ENCODE measurements at places on chromosomes 3 and 15.

- DNase-seq: no peak
Observed at GRCh38 chr3:3081381-3082233, 28.6 kb downstream of the IL5RA start.

GRCh38 chr3:186929186-186929585 lies 1.1 kb upstream of the ST6GAL1 start:
- DNase-seq: no peak

- DNase-seq: no peak
Observed at GRCh38 chr3:127320529-127321121, 32.8 kb upstream of the PRR20G start.

GRCh38 chr3:155519078-155519477 lies 225.6 kb upstream of the STRIT1 start:
- DNase-seq: no peak

- no peak for DNase-seq
Observed at GRCh38 chr15:95401587-95401986, 928.9 kb upstream of the NR2F2 start.

- DNase-seq: no peak
Observed at GRCh38 chr3:174955513-174956016, 96.4 kb downstream of the NAALADL2 start.

DNA sequence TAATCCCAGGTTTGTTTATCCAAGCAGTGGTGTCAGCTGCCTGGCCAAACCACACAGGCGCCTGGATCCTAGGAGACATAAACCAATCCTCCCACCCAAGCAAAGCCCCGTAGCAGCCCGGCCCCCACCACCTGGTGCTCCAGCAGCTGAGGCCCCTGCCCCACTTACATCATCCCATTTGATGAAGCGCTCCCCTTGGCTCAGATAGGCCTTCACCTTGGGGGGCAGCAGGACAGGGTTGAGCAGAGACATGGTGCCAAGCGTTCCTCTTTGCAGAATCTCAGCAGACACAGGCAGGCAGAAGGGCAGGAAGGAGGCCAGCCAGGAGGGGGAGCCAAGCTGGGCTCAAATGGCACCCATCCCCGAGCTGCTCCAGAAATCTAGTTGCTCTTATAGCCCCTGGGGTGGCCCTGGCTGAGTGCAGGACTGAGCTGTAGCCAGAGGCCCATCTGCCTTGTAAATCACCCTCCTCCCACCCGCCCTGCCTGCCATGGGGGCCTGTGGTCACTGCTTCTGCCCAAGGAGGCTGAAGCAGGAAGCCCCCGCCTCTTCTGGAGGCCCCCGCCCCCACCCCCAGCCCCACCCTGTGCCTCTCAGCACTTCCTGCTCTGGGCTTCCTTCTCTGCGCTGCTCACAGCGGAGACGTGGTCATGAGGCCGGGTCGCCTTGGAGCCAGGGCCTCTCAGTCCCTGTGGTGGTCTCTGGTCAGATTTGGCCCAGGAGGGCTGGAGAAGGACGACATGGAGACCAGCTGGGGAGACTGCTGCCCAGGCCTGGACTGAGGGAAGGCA lies at the start of gene PLCB2:
Gene PLCB2, minus strand, starts transcription at position 515 of the 791 bp plus-strand sequence. Its CDS starts 263 bp downstream, at position 252.
- peak; percentile 69 for DNase-seq

GRCh38 chr3:173945806-173946205 lies 548.3 kb downstream of the NLGN1 start:
- DNase-seq: no peak

DNA sequence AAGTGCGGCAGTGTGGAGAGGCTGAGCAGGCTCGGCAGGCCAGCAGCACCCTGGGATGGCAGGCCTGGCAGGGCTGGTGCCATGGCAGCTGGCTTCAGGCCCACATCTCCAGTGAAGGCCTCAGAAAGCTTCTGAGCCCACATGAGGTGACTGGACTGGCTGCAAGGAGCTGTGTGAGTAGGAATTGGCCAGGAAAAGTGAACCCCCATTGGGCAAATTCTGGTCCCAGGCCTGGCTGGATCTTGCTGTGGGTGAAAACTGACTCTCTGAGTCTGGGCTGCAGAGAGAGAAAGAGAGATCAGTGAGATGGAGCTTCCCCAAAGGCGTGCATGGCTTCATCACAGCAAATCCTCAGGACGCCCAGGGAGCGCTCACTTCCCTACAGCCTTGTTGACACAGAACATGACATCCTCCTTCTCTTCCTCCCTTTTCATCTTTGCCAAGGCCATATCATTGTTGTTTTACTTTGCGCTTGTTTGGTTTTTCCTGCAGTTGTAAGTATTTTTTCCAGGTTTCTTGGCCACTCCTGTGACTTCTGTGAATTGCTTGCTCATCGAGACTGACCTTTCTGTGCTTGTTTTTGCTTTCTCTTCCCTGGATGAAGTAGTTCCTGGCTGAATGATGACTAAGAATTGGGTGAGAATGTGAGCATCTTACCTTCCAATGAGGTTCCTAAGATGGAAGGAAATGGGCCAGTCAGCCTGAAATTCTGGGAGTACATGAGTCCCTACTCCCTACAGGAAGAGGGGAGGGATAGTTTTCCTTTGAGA lies 299.1 kb downstream of the TLE3 start:
- DNase-seq: no peak

- no peak for DNase-seq
Observed at GRCh38 chr15:33746203-33746602, 222.1 kb upstream of the CHRM5 start.

- DNase-seq: no peak
Observed at GRCh38 chr3:103136621-103137020, 701.8 kb downstream of the ZPLD1 start.

GRCh38 chr3:188707381-188708288 lies 464.1 kb upstream of the TPRG1 start:
- DNase-seq: no peak

- DNase-seq: no peak
Observed at GRCh38 chr15:36550650-36551049, 28.8 kb upstream of the CDIN1 start.

GRCh38 chr3:129184396-129184657 lies 631 bp upstream of the CNBP start:
- peak; percentile 39 for DNase-seq

GRCh38 chr3:155512867-155513261 lies 219.4 kb upstream of the STRIT1 start:
- no peak for DNase-seq

DNA sequence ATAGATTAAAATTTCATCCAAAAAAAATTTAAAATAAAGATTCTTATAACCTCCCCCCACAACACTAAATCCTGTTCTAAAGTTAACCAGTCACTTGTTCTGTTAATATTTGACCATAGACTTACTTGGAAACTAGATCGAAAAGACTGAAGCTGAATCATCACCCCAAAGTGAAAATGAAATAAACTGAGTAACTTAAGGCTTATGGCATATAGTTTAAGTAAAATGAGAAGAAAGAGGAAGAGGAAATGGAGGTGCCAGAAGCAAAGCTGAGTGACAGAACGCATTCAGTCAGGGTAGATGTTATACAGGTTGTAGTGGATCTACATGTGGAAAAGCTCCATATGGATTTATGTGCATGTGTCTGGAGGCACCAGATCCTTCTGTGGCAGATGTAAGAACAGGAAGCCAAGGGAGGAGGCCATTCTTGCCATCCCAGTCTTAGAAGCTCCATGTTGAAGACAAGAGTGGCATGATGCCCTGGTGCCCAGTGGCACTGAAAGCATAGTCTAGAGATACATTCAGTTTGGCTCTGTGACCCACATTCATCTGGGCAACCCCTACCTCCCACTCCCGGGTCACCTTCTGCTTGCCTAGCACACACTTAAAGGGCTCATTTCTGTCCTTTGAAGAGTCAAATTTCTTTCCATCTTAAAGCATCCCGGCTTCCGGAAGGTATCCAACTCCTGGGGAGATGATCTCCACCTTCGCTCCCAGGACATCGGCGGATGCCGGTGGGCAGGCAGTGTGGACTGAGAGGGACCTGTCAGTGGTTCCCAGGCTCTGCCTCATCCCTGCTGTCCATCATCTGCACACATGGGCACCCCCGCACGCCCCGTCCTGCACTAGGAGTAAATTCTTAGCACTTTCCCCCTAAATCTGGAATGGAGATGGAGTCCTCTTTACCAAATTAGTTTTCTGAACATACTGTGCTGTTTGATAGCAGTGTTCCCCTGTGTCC lies 90.8 kb downstream of the NEO1 start:
- no peak for DNase-seq

DNA sequence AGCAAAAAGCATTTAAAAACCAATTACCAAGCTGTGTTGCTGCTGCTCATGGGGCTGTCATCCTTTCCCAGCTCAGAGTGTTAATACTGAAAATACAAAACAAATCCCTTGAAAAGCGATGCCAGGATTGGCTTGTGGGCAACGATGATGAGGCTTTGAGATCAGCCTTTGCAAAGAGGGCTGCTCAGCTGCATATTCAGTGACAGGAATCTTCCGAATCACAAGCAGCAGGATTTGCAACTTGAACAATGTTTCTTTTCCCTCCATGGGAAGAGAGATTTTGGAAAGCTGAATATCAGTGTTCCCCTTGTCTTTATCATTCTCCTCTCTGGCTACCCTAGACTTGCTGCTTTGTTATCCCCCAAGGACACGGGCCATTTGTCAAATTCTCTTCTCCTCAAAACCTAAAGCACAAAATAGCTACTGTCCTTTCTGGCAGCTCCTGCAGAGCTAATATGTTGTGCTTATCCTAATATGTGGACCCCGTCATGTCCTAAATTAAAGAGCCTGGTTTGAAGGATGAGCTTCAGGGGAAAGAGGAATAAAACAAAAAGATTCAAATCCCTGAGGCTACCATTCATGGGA lies 375.8 kb downstream of the GAP43 start:
- no peak for DNase-seq

- no peak for DNase-seq
Observed at GRCh38 chr15:51623386-51623938, 891 bp upstream of the DMXL2 start.

- no peak for DNase-seq
Observed at GRCh38 chr3:15151166-15151565, 52.2 kb upstream of the RBSN start.

- no peak for DNase-seq
Observed at GRCh38 chr15:64515196-64515595, 54.8 kb downstream of the ZNF609 start.

DNA sequence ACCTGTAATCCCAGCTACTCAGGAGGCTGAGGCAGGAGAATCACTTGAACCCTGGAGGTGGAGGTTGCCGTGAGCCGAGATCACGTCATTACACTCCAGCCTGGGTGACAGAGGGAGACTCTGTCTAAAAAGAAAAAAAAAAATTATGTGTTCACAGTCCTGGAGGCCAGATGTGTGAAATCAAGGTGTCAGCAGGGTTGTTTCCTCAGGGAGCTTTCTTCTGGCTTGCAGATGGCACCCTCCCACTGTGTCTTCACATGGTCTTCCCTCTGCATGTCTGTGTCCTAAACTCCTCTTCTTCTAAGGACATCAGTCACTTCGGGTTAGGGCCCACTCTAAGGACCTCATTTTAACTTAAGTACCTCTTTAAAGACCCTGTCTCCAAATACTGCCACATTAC lies 56.1 kb upstream of the UBE2E1 start:
- no peak for DNase-seq

GRCh38 chr3:32238453-32239306 lies at the start of gene CMTM8:
Gene CMTM8 (plus strand): TSS chr3:32238680. CDS start chr3:32238973, 293 bp downstream.
- peak; percentile 72 for DNase-seq

DNA sequence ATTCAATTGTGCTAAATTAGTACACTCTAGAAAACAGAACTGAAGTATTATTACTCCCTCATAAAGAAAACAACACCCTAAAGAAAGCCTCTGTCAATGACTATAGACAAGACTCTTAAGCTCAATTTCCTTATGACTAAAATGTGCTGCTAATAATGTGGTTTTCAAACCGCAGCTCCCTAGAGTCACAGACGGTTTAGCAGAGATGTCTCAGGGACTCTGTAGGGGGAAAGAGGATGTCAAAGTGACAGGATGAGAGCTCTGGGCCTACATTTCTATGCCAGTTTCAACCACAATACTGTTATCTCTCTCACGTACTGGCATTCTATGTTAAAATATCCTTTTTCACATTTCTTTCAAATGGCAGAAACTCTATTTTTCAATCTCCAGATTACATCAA lies 37.6 kb upstream of the WDR49 start:
- DNase-seq: peak; percentile 44

DNA sequence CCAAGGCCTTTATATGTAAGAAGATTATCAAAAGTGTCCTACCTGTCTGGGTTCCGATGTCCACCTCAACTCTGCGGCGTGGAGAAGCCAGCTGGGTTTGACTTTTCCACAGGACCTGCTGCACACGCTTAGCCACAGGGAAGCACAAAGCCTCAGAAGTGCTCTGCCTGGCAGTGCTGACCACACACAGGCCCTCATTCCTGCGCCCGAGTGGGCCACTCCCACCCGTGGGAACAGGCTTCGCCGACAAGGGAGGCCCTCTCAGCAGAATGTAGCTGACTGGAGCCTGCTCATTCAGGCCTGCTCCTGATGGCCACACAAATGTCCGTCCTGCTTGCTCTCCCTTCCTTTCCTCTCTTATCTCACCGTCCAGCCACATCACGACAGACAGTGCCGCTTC lies 221.4 kb upstream of the LRRN1 start:
- no peak for DNase-seq

DNA sequence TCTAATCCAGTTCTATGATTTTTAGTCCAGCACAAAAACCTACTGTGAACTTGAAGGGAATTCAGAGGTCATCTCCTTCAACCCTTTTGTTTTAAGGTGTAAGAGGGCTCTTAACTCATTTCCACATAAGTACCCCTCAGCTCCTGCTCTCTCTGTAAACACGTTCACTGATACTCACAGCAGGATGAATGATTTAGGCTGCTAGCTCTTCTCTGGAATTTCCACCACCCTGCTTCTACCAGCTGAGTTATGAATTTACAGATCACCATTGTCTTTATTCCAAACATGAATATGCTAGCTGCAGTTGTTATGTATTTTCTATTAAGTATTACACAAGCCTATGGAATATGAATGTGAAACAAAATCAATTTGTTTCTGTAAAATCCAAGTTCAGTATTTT lies 101.3 kb upstream of the NANOGP8 start:
- DNase-seq: no peak

DNA sequence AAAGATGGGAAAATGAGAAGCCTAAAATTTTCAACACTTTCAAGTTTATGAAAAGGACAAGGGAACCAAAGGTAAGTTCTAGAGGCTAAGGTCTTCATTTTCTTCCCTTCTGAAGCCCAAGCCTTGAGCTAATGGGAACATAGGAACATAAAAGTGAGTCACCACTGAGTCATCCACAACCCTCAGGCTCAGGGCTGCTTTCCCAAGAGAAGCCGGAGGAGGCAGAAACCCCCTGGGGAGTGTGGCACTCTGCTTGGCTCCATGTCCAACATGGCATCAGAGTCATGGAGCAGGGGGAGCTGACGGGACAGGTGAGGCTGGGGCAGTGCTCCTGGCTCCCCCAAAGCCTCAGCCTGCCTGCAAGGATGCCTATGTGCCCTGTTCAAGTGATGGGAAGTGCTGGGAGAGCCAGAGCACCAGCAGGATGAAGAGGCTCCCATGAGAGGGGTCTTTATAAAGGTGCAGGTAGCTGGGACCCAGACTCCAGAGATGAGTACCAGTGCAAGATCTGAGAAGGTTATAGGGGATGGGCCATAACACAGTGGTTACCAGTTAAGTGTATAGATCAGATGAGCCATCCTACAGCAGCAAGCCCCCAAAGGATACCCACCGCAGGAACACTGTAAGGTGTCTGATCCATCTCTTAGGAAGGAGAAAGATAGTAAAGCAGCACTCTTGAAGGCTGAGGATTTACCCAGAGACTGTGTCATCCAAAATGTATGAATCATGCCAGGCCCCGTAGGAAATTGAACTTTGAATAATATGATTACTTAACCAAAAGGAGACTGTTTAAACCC lies 31.8 kb upstream of the RYR3 start:
- DNase-seq: no peak

- no peak for DNase-seq
Observed at GRCh38 chr3:20406611-20407011, 220.6 kb upstream of the SGO1 start.

Data from CD4-positive, alpha-beta T cell treated with Interleukin-10 for 1 hour (primary cell).